SK-N-SH (cell line): ENCODE measurements at places on chromosomes 11 and 22.

DNA sequence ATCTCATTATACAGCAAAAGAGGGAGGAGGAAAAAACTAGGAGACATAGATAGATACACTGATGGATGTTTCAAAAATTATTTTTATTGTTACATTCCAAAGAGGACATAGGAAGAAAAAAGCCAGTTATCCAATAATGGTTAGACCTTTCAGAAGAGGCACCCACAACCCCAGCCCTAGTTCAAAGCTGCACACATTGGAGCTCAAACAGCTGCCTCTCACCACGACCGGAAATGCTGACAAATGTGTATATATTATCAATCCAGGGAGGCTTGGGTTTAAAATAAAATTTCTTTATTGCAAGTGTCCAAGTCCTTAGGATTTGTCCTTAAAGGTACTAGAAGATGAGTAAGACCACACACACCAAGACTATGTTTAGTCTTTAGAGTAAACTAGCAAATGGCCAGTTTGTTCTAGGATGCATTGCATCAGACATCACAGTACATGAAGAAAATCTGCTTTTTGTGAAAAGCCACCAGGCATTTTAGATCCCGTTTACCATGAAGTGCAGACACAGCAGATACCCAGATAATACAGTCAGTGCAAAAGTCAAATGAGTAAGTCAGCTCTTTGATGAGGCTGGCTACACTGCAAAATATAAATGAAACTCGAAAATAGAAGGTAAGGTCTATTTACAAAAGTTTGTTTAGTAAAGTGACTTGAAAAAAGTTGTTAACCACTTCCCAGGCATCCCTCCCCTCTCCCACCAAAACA is 4.6 kb upstream of the ASCL3 start:
- DNase-seq: no peak

DNA sequence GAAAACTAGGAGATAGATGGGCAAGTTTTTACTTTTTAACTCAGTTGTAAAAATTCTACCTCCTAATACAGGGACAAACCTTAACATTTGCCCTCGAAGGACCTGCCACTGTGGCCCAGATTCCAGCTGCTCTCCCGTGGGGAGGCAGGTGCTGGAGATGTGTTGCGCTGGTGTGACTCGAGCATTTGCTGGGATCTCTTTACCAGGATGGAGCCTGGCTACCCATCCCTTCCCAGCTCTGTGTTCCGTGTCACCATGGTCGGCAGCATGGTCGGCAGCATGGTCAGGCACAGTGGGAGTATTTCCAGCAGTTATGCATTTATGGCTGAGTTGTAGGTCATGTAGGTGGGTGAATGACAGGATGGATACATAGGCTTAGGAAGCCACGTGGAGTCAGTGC is 41.1 kb downstream of the OTOG start:
- no peak for DNase-seq

- no peak for DNase-seq
These were observed 15.5 kb upstream of the TFIP11 start for GRCh38 chr22:26527574-26528465.

- no peak for DNase-seq
These were observed 665.3 kb downstream of the OPCML start for GRCh38 chr11:132866783-132867545.

DNA sequence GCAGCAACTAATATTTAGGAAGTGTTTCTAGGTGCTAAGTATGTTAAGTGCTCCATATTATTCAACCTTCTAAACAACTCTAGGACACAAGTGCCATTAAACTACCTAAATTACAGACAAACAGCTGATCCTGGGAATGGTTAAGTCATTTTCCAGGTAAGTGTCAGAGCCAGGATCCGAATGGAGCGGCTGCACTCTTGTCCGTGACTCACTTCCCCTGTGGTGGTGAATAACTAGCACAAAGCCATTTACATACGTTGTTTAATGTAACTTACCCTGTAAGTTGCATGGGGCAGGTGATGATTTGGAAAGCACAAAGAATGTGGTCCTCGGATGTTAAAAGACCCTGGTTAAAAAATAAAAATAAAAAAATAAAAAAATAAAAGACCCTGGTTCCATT is 8.8 kb upstream of the PRG2 start:
- no peak for DNase-seq

GRCh38 chr11:128862406-128862805 is 4.7 kb downstream of the KCNJ1 start:
- no peak for DNase-seq

DNA sequence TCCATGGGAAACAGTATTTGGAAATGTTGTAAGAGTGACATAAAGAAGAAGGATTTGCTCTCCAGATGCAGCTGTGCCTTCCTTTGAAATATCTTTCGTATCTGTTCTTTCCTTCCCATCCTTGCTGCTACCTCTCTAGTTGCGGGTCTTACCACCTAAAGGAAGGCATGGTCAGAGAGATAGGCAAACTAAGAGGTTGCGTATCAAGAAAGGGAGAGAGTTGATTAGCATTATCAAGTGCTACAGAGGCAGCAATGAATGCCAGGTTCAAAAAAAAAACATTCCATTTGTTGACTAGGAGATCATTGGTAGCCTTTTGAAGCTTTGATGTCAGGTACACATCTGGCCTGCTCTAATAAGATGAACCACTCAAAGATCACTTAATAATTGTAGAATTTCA is 4.6 kb downstream of the GTPBP1 start:
- no peak for DNase-seq

- peak; percentile 80 for DNase-seq
These were observed 10.7 kb upstream of the ACCSL start for GRCh38 chr11:44036811-44037657.

DNA sequence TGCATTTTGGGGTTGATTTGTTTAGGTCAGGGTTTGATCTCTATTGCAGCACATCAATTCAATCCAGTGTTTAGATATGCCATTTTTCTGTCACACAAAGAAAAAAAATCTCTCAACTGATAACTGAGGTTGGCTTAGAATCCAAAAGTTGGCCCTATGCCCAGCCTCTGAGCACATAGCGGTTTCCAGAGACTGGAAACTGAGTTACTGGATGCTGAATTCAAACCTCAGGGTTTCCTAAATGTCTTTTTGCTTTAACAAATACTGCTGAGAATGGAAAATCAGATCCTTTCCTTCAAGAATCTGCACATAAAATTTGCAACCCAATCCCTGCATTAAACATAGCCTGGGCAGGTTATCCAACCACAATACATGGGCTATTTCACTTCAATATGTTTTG is 4.0 kb downstream of the P4HA3 start:
- peak; percentile 21 for DNase-seq
